Gastrocnemius medialis (tissue), 4 donors: ENCODE measurements at places on chromosomes 2 and 18.

DNA sequence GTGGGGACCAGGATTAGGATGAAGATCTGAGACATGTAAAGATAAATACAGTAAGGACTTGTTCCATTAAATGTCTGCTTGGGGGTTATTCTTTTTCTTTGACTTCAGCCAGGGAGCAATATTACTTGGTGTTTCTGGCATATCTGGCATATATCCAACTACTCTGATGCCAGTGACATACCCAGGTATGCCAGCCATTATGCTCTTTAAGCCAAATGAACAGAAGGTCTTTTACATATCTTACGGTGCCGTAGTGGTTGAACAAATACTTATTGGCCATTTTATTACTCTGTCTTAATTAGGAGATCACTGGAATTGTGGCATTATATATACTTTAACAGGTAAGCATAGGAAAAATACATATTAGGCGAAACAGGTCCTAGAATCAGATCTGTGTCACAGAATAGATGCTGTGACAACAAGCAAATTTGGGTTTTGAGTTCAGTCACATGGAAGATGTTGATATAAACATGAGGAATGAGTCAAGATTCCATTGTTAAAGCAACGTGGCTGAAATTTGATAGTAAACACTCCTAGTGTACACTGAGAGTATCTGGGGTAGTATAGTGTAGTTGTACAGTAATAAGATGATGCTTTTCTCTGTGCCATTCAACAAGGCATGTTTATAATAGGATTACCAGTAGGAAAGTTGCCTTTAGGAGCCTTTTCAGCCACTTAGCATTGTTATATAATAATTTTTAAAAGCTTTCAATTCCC lies 62.6 kb downstream of the KCTD18 start:
- DNase-seq, result no peak

GRCh38 chr2:206611736-206612135 lies 30.6 kb upstream of the FAM237A start:
- no peak for DNase-seq

- no peak for DNase-seq
Observed at GRCh38 chr2:98281607-98282006, 64.6 kb upstream of the CNGA3 start.

DNA sequence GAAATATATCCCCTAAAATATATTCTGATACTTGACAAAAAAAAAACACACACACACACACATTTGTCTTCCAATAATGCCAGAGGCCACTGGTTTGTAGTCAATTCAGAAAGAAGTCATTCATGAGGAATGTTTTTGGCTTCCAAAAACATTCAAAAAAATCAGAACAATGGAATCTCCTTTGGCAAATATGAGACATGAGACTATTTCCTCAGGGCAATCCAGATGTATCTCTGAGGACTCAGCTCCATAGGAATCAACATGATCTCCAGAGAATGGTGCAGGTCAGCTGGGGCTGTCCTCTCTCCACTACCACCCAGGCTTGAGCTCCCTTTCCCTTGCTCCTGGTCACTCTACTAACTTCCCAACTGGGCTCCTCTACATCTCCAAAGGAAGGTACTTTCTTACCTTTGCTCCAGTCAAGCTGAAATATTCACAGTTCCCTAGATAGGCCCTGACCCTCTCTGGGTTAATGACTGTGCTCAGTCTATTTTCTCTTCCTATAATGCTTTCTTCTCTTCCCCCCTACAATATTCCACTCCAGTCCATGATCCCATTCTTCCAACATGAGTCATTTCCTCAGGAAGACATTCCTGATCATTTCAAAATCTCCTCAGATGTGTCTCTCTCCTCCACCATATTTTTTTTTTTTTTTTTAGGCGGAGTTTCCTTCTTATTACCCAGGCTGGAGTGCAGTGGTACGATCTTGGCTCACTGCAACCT lies 145.3 kb downstream of the C1D start:
- DNase-seq, result no peak

GRCh38 chr2:102120701-102121159 lies 21.8 kb upstream of the IL1R1 start:
- DNase-seq, result no peak

GRCh38 chr2:74043345-74044329 lies 58.9 kb downstream of the TET3 start:
- no peak for DNase-seq

- DNase-seq, result no peak
Observed at GRCh38 chr2:30341500-30342267, 105.4 kb upstream of the LCLAT1 start.

DNA sequence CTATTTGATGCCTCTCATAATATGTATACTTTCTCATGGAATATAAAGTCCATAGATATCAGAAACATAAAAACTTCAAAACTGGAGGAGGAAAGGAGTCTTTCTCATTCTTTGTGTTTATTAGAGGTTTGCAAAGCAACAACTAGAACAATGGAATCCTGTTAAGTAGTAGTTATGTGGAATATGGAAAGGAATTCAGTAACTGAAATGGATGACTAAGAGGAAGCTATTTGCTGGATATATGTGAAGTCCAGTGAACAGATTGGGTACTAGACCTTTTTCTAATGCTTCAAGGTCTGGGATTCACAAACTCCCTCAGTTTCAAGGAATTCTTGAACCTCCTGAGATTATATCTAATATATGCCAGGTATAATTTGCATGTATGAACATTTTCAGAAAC lies 353.6 kb upstream of the FANCL start:
- DNase-seq, result no peak

- no peak for DNase-seq
Observed at GRCh38 chr2:117562654-117563053, 251.8 kb upstream of the DDX18 start.

GRCh38 chr2:9714630-9715214 lies 83.9 kb upstream of the YWHAQ start:
- DNase-seq, result no peak

DNA sequence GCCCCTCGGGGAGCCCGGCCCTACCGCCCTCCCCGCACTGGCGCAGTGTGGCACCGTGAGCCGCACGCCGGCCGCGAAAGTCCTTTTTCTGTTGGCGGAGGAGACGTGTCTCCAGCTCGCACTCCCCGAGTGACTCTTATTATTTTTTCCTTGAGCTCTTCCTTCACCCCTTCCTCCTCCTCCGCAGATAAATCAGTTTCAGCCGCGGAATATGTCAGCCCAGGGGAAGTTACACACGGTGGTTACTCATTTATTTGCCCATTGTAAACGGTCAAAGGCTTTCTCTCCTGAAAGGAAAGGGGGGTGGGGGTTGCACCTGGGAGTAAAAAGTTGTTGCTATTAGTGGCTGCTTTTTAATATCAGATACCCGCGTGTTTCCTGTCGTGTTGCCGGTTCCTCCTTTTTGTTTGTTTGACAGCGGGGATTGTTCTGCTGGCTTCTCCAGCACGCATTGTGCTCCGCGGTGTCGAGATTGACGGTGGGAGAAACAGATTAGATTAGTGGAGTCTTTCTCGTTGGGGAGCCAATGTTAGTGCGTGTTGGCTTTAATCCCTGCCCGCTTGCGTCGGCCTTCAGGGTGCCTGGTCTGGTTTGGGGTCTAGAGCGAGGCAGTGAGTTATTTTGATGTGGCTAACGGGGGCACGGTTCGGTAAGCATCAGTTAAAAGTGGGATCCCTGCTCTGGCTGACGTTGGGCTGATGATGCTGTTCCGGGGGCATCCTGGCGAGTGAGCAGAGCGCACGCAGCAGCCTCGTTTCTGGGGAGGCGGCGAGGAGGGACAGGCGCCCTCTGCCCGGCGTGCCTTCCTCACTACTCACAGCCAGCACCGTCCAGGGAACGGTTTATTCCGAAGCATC lies 1.6 kb downstream of the CRIM1 start:
- DNase-seq, result peak; percentile 56

DNA sequence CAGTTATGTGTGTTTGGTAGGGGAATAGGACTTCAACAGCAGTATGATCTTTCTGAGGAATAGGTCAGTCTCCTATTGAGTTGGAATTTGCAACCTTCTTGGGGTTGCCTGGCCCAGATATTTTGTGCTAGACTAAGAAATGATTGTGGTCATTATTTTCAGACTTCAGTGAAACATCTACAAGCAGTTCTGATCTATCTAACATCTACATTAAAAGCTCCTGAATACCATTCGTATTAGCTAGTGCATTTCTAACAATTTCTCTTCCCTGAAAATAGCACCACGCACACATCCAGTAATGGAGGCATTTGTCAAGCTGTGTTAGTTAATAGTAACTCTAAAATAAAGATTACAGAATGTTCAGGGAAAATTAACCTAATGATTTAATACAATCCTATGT lies 179.3 kb downstream of the FIGN start:
- DNase-seq, result no peak

GRCh38 chr2:240392948-240393830 lies 42.3 kb upstream of the GPC1 start:
- no peak for DNase-seq

DNA sequence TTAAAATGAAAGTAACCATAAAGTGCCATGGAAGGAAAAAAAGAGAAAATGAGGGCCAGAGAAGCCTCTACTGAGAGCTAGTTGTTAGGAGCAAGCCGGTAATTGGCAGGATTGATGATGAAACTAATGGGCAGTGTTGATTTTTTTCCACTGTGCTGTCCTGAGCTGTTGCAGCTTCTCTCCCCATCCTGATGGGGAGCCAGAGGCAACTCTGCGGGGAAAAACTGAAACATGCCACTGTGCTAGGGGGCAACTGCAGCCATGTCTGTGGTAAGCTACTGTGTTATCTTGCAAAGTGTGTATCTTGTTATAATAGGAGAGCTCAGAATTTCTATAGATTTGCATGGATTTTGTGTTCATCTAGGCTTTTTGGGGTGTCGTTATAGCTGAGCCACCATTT lies 487.9 kb downstream of the STK39 start:
- DNase-seq, result no peak

GRCh38 chr2:201235860-201236811 lies 24.2 kb upstream of the CASP8 start:
- peak; percentile 19 for DNase-seq

DNA sequence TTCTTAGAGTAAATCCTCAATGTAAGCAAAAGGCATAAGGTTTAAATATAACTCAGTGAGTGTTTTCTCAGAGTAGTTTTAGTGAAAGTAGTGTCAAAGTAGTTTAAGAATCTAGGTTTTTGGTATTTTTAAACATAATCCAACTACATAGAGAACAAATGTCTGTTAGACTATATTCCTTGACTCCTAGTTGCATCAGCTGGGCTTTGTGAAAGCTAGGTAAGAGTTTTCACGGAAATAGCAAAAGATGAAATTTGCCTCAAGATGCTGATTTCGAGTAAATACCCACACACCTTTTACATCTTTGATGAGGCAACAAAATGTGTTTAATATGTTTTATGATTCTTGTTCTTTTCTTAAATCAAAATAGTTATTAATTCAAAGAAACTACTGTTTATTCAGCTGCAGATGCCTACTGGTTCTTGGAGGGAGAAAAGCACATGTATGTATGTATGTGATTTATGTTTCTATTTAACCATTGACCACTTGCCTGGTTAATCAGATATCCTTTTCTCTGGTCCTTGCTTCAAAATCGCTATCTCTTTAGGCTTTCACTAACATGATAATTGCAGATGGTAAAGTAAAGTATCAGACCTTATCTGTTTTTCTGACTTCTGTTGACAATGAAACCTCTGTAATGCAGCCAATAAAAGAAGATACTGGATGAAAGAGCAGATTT lies 117.4 kb upstream of the NOSTRIN start:
- no peak for DNase-seq

DNA sequence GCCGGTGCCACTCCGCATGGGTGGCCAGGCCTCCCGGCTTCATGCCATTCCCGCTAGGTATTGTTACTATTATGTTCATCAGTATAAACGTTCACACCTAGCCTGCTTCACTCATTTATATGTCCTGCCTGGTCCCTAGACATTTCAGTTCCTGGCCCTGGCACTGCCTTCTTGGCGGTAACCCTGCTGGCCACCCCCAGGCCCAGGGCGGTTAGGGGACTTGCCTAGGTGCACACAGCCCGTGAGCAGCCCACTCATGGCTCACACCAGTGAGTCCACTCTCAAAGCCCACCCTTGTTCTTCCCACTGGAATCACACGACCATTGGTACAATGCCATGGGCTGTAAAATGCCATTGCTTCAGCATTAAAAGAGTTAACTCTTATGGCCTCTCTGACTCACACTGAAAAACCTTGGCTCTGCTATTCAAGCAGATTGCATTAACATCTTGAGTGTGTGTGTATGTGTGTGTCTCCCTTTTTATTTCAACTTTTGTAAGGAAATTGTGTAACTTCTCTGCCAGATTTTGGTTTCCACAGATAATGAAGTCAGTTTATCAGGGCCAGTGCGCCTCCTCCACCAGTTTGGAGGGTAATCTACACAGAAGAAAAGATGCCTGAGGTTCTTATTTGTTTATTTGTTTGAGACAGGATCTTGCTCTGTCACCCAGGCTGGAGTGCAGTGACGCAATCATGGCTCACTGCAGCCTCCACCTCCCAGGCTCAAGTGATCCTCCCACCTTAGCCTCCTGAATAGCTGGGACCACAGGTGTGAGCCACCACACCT lies 74.2 kb downstream of the RAB31 start:
- no peak for DNase-seq

GRCh38 chr18:2850816-2851215 lies 4.0 kb downstream of the EMILIN2 start:
- no peak for DNase-seq

- no peak for DNase-seq
Observed at GRCh38 chr18:72409903-72410302, 134.2 kb downstream of the CBLN2 start.

- DNase-seq, result peak; percentile 60
Observed at GRCh38 chr2:151289972-151290866, 751 bp upstream of the NMI start.

- DNase-seq, result no peak
Observed at GRCh38 chr2:237154082-237154638, 68.5 kb downstream of the COPS8 start.

GRCh38 chr18:41395695-41396094 lies 559.3 kb upstream of the PIK3C3 start:
- no peak for DNase-seq

- no peak for DNase-seq
Observed at GRCh38 chr2:16282511-16282910, 342.2 kb downstream of the MYCN start.

- DNase-seq, result no peak
Observed at GRCh38 chr18:34821669-34822210, 111.6 kb downstream of the DTNA start.

DNA sequence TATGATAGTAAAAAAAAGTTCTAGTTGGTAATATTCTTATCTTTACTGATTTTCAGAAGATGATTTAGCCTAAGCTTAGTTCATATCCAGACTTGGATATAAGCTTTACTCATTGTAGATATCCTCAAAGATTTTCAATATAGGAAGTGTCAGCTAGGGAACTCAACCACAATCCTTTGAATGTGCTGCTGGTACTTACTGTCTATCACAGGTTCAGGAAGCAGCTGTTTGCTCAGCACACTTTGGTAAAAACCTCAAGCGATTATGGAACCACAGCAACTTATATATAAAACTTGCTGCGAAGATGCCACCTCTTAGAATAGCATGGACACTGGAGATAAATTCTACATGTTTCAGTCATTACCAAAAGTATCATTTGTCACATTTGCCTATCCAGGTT lies 60.1 kb upstream of the TNFRSF11A start:
- DNase-seq, result no peak

- DNase-seq, result no peak
Observed at GRCh38 chr2:119228136-119228535, 4.5 kb downstream of the STEAP3 start.
